ENCODE measurements at places on chromosomes 11 and 22.

DNA sequence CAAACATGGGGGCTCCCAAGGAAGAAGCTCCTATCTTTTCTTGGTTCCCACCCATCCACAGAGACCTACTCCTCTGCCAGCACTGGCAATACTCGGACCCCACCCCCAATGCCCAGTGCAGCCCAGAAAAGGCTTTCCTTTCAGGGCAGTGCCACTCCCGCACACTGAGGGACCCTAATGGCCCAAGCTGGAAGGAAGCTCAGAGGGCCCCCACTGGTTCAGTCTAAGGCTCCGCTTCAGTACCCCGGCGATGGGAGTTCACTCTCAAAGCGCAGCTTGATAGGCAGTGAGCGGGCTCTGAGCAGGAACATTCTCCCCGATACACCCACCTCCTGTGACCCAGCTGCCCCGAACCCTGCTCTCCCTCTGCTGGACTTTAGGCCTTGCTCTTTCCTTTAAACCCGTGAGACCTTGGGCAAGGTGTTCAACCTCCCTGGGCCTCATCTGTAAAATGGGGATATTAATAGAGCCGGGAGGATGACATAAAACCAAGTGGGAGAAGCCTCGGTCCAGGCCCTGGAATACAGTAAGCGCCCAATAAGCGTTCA, 48.4 kb downstream of the CHRDL2 start:
- DNase-seq = no peak

- DNase-seq = no peak
Observed at GRCh38 chr11:393219-394033, 583 bp upstream of the PKP3 start.

DNA sequence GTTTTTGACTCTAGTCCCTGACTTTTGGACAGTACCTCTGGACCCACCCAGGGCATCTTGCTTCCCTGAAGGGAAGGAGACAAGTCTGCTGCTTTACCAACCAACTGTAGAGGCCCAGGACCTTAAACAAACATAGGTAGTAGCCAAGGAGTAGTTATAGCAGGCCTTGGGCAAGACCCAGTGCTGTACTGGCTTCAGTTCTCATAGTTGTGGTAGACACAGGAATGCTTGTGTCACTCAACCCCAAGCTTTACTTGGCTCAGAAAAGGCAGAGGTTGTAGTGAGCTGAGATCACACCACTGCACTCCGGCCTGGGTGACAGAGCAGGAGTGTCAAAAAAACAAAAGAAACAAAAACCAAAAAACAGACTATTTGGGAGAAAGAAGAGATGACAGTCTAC, 21.3 kb upstream of the OR52M1 start:
- DNase-seq = no peak

- no peak for DNase-seq
Observed at GRCh38 chr22:43314611-43315010, 28.6 kb downstream of the SCUBE1 start.

DNA sequence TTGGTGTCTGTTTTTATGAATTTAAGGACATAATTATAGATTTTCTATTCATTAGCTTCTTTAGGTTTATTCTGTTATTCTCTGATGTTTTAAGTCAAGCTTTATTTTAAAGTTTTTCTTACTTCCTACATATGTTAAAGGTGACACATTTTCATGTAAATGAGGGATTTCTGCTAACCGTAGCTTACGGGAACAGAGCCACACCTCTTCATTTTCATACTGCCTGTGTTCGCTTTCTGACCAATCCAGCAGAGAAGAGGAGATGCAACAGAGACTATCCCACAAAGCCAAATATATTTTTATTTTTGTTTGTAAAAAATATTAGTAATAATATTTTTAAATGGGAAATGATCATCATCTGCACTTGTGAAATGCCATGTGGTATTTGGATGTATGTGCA, 774.1 kb downstream of the BRD1 start:
- DNase-seq = no peak

- no peak for DNase-seq
Observed at GRCh38 chr22:23033116-23033905, 37.0 kb upstream of the GNAZ start.

GRCh38 chr11:73203790-73204189, 14.3 kb upstream of the P2RY2 start:
- no peak for DNase-seq

DNA sequence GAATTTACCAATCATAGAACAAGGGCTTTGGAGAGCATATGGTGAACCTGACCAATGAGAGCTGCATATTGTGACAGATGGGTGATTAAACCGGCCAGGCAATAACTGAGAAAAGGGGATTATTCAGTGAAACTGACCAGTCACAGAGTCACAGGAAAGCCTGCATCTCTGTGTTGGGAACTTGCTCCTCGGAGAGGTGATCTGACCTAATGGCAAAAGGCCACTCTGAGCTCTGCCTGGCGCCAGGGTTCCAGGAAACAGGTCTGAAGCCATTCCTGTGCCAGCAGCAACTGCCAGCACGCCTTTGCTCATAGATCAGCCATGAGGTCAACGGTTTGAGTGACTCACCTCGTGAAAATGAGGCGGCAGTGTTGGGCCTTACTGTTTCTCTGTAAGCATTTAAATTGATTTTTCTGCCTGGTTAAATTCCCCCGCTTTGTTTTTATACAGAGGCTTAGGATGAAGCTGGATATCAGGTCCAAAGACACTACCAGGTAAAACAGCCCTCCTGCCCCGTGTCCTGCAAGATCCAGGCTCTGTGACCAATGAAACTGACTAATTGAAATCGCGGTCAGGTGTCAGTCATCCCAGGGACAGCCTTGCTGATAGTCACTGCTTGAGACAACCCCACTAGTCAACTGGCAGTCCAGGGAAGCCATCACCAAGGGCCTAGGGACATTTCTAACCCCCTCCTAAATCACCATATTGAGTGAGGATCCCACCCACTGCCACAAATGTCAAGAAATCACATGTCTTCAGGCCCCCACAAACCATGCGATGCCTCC, 35.8 kb upstream of the MYOD1 start:
- no peak for DNase-seq

DNA sequence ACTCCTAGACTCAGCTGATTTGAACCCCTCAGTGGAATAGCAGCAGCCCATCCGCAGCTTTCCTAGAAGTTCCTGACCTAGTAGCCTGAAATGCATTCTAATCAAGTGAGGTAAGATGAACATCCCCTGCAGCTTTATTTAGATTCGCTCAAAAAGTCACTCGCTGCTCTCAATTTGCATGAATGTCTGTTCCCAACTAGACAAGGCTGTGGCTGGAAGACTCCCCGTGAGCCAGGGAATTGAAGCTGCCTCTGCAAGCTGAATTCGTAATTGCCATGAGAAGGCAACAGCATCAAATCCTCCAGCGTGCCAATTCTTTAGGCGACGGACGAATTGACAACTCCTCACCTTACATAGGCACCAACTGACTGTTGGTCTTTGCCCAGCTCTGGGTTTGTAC, 17.1 kb upstream of the SCN3B start:
- DNase-seq = no peak

GRCh38 chr11:396948-397548, 3.0 kb downstream of the PKP3 start:
- no peak for DNase-seq

GRCh38 chr22:50738649-50739227, 734 bp downstream of the ACR start:
- DNase-seq = no peak

DNA sequence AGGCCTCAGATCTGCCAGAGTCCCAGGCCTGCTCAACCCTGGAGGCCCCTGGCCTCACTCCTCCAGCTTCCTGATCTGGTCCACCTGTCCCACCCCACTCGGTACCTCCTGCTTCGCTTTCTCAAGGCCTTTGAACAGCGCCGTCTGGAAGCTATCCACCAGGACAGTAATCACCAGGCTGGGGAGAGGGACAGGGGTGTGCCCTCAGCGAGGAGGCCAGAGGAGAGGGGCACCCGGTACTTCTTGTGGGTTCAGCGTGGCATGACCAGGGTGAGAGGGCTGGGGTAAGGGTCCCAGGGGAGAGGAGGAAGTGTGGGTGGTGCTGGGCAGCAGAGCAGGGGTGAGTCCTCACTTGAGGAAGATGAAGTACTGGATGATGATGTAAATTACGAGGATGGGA, 6.1 kb downstream of the CATSPER1 start:
- no peak for DNase-seq

- no peak for DNase-seq
Observed at GRCh38 chr11:8337130-8337795, 73.6 kb upstream of the LMO1 start.

DNA sequence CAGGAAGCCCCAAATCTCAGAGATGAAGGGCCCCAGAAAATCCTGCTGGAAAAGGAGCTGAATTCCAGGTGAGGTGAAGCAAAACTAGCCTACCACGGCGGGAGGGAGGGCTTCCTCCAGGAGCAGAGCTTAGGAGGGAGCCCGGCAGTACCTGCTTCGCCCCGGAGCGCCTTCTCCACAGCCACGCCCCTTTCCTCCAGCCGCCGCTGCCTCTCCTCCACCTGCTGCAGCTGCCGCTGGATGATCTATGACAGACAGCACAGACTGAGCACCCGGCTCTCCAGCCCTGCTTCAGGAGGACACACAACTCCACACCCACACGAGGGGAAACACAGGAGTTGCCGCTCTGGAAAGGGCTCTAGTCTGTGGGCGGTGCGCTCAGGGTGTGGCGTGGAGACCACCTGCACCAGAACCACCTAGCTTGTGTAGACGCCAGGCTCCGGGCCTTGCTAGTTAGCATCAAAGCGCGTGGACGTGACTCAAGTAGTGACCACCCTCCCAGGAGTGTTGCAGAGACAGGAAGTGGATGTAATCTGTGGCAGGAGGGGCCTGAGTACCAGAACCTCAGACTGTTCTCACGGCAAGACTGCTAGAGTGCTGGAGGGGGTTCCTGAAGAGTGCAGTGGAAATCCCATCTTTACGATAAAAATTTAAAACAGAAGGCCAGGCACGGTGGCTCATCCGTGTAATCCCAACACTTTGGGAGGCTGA, 34.6 kb upstream of the BID start:
- no peak for DNase-seq

DNA sequence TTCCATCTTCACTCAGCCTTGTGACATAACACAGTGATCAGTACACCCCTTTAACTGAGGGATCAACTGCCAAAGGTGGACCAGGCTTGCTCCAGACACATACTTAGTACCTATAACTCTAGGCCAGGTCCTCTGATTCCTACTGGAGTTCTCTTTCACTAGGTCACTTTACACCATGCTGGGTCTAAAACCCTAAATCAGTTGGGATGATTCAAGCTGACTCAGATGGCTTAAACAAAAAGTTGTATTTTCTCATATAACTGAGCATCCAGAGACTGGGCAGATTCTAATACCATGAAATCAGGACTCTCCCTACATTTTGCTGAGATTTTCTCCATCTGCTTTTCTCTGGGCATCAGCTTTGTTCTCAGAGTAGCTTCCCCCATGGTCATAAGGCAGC, 26.0 kb upstream of the FLI1 start:
- DNase-seq = no peak

- no peak for DNase-seq
Observed at GRCh38 chr11:3044004-3044403, 13.2 kb downstream of the CARS1 start.

DNA sequence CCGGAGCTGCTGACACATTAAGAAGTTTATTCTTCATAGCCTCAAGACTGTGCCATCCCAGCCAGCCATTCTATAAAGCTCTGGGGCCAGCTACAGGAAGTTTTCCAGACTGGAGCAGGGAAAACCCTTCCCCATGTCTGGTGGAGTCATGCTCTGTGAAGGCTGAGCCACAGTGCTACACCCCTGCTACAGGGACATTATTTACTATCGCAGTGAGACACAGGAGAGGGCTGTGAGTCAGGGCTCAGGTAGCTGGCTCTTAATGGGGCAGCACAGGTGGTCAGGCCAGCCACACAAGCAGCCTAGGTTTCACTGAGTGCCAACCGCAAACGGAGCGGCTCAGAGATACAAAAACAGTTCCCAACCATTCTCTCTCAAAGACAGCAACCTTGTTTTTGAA, 12.1 kb downstream of the HPS4 start:
- DNase-seq = no peak

GRCh38 chr11:84817998-84818397, 809.1 kb downstream of the DLG2 start:
- DNase-seq = no peak
